DMS153 (cell line): ENCODE measurements at places on chromosomes 5 and 9.

GRCh38 chr5:168353216-168353957 is 61.9 kb downstream of the WWC1 start:
- no peak for DNase-seq

DNA sequence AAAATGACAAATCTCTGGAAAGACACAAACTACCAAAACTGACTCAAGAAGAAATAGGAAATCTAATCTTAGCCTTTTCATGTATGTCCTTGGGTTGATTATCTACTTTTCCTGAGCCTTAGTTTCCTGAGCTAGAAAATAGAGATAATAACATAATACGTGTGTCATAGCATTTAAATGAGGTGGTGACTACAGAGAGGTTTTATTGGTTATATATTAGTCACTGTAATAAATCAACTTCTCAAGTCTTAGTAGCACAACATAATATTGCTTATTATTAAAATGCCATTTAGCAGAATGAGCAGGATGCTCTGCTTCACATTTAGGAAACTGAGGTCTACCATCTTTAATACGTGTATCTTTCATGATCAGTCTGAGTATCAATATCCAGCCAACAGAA is 7.1 kb upstream of the PJA2 start:
- DNase-seq = no peak

GRCh38 chr9:5375091-5375490 is 35.4 kb upstream of the RLN1 start:
- DNase-seq = no peak

- DNase-seq = no peak
These were observed 65.2 kb upstream of the MAP1B start for GRCh38 chr5:72042097-72042496.

DNA sequence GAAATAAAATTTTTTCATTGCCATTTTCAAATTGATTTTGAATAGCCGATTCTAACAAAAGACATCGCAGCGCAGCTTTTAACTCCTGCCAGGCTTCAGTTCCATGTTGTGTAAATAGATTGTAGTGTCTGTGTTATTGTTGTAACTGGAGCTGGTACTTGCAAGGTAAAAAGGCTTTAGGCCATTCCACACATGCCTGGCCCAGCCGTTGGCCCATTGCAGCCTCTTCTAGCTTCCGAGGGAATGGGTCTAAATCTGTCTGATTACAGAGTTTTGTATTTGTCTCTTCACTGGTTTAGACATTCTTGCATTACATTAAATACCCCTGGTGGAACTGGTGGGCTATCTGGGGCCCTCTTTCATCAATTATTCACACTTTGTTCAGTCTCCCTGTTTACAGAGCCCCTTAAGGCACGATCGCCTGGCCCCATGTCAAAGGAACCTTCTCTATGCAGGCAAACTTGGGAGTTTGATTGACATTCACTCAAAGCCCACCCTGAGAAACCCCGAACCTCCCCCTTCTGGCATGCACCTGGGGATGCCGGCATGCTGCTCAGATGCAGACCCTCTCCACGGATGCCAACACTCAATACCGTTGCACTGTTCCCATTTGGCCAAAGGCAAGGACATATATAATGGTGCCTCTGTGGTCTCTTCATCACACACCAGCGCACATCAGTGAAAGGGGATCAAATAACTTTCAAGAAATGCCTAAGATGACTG is 281.7 kb upstream of the IRX2 start:
- DNase-seq = peak; percentile 50

- no peak for DNase-seq
These were observed 50.4 kb upstream of the STXBP1 start for GRCh38 chr9:127561491-127562278.

GRCh38 chr5:103117471-103117991 is 2.4 kb downstream of the GIN1 start:
- no peak for DNase-seq
